ENCODE measurements at places on chromosomes 1 and 21.
A peak's percentile ranks its signal among the peaks of the same experiment; 100 is the strongest.

GRCh38 chr1:64361974-64362373 lies 108.0 kb upstream of the CACHD1 start:
- no peak for DNase-seq

- peak; percentile 19 for DNase-seq
These were observed 146.8 kb downstream of the ESRRG start for GRCh38 chr1:216576234-216576937.

GRCh38 chr1:109677459-109677858 lies 9.6 kb downstream of the GSTM2 start:
- DNase-seq, result no peak

DNA sequence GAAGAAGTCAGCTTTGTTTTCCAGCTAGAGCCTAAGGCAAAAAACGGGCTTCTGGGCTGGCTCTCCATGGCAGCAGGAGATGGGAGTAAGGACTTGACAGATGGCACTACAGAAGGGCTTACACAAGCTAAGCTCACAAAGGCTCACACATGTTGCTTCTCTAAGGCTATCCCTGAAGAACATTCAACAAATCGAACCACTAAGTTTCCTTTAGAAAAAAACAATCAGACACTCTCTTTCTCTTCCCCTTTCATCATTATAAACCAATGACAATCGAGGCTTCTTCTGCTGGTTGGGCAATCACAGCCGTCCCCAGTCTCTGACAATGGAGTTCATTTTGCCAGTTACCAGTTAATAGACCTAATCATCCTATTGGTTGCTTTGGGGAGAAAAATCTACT lies 40.5 kb downstream of the TRIT1 start:
- no peak for DNase-seq

DNA sequence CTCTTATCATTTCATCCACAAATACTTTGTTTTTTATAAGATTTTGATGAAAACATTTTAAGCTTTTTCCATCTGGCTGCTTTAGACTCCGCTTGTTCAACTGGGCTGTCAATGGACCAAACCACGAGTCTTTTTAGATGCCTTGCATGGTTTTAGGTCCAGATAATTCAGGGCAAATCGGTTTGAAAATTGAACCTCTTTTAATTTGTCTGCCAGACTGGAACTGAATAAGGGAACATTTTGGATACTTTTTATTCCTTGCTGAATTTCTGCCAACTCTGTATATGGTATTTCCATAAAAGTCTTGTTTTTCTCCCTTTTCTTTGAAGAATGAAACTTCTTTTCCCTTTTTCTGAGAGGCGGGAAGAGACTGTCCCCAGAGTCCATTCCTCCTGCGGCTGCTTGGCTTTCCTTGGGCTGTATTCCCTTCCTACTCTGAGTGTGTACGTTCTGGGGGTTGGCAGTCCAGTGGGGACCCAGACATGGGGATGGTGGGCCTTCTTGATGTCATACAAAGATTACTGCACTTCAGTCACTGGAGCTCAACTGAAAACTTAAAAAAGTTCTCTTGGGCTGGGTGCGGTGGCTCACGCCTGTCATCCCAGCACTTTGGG lies 46.5 kb upstream of the CNN3 start:
- DNase-seq, result no peak

GRCh38 chr1:246425139-246425794 lies 81.8 kb downstream of the SMYD3 start:
- no peak for DNase-seq

DNA sequence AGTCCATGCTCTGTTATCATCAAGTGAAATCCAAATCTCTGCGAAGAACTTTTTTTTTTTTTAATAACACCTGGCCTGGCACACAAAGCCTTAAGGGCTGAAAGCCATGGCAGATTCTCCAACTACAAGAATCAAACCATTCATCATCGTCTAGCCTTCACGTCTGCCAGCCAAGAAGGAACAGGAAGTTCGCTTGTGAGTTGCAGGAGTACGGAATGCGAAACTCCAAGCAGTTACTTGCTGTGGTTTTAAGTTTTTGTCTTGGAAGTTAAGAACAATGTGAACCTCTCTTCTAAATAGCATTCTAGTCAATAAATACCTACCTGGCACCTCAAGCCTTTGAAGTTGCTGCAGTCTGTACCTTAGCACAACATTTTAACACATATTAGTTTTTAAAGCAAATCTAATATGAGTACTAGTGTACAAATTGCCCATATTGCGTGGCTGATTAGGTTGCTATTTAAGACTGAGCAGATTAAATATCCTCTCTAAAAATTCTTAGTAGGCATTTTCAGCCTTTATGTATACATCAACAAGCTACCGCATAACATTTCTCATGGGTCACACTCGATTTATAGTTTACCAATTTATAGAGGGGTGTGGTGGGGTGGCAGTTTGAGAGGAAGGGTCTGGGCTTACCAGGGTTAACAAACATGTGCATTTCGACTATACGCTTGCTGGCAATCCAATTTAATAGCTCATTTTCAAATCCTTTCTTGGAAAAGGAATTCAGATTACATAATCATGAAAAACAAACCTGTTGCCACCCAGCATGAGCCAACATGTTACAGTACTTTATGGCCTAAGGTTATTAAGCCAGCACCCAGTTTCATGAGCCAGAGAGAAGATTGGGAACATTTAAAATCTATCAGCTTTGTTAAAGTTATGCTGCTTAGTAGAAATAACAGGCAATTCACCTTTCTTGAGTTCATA lies 22.2 kb upstream of the PTPN14 start:
- no peak for DNase-seq

GRCh38 chr1:61368876-61369275 lies 286.5 kb downstream of the NFIA start:
- no peak for DNase-seq

DNA sequence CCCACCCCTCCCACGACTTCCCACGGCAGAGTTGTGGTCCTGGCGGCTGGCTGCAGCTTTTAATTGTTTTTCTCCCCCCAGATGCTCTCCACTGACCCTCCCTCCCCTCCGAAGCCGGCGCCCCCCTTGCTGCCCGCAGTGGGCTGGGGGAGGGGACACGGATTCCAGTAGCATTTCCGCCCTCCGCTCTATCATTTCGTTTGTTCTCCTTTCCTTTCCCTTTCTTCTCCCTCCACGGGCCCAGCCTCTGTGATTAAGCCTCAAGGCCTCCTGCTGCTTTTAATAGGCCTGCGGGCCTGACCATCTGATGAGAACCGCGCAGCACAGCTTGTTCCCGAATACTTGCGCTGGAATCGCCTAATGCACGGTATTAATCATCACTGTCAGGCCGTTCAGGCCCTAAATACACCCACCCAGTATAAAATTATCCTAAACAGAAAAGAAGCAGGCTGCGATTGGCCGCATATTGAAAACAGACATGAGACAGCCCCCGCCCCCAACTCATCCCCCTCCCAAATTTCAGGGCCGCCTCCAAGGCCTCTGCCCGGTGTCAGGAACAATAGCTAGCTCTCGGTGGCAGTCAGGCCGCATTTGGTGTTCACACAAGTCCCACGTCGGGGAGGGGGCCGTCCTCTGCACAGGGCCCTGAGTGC lies 102.0 kb upstream of the ARHGEF16 start:
- no peak for DNase-seq

GRCh38 chr1:51661081-51661518 lies 44.2 kb downstream of the OSBPL9 start:
- DNase-seq, result peak; percentile 98

DNA sequence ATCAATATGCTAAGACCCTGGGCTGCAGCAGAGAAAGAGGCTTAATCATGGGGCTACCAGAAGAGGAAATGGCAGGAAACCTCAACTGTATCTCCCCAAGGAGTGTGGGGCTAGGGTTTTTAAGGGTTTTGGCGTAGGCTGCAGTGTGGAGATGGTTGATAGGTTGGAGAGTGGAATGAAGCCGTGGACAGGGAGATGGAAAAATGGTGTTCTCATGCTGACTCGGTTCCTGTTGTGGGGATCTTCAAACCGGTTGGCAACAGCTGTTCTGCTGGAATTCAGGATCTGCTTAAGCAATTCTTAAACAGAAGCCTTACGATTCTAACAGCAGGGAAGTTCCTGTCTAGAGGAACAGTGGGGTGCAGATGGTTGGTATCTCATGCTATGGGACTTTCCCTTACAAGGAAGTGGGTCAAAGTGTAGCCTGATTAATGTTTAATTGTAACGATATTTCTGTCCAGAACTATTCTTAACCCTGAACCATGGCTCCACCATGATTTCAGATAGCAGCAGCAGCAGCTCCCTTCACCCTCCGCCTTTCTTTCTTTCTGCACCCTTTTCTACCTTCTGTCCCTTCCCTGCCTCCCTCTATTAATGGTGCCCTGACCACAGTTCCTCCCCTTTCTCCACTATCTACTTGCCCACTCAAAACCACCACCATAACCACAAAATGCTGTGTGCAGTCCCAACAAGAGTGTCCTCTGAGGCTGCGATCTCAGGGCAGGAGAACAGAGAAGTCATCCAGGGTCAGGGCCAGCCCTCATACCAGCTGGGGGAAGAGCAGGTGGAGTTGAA lies 30.8 kb downstream of the RSPH1 start:
- DNase-seq, result no peak

DNA sequence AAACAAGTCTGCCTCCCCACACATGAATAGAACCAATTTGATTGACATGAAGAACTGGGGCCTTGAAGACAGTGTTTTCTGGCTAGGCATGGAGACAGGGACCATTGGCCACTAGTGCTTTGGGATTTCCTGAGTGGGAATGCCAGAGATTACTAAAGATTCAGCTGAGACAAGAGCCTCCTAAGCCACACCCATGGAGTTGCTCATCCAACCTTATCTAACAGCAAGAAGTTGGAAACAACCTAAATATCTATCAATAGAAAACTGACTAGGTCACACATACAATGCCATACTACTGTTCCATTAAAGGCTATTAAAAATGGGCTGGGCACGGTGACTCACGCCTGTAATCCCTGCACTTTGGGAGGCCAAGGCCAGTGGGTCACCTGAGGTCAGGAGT lies 184.1 kb downstream of the ZBTB18 start:
- no peak for DNase-seq

GRCh38 chr1:64290420-64290819 lies 87.0 kb downstream of the UBE2U start:
- DNase-seq, result no peak

DNA sequence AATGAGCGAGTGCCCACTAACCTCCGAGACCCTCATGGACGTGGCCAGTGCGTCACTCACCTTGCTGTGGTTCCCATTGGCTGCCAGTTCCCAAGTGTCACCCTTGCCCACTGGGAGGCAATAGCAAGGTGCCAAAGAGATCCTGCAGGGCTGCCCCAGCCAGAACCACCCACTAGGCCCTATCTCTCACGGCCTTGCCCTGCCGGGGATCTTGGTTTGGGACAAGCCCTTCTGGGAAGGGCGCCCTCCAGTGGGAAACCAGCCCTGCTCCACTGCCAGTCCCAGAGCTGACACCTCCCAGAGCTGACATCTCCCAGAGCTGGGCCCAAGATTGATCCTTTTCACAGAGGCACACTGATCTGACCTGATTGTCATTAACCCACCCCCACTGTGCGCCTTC lies 2.1 kb upstream of the SELENON start:
- DNase-seq, result no peak

All from HT1080 (cell line).